ENCODE measurements at places on chromosomes 1 and 21.

DNA sequence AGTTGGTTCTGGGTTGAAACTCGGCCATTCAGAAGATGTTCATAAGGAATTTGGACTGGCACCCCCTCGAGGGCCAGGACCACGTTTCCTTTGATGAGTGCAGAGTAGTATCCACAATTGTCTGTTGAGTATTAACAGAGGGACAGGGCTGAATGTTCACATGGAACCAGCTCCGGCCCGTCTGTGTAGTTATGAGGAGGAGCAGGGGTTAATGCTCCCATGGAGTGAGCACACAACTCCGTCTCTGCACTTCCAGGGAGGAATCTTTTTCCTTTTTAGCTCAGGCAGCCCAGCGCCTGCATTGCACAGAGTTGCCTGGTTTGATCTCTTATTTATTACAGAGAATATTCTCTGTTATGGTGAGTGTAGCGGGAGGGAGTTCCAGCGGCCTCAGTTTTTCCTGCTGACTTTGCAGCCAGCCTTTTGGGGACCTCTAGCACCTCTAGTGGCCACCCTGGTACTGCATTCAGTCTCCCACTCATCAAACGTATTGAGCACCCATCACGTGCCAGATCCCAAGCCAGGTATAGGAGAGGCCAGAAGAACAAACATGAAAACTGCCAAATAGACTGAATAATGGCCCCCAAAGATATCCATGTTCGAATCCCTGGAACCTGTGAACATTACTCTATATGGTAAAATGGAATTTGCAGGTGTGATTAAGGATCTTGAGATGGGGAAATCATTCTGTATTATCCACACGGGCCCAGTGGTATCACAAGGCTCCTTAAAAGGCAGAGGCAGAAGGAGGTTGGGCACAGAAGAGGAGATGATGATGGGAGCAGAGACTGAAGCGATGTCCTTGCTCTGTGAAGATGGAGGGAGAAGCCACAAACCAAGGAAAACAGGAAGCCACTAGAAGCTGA, 167.7 kb upstream of the CSF3R start:
- peak; percentile 44 for DNase-seq

- DNase-seq: no peak
Measured at GRCh38 chr1:43719063-43719462, 11.7 kb downstream of the ST3GAL3 start.

- DNase-seq: no peak
Measured at GRCh38 chr1:166905900-166906299, 29.8 kb upstream of the TADA1 start.

DNA sequence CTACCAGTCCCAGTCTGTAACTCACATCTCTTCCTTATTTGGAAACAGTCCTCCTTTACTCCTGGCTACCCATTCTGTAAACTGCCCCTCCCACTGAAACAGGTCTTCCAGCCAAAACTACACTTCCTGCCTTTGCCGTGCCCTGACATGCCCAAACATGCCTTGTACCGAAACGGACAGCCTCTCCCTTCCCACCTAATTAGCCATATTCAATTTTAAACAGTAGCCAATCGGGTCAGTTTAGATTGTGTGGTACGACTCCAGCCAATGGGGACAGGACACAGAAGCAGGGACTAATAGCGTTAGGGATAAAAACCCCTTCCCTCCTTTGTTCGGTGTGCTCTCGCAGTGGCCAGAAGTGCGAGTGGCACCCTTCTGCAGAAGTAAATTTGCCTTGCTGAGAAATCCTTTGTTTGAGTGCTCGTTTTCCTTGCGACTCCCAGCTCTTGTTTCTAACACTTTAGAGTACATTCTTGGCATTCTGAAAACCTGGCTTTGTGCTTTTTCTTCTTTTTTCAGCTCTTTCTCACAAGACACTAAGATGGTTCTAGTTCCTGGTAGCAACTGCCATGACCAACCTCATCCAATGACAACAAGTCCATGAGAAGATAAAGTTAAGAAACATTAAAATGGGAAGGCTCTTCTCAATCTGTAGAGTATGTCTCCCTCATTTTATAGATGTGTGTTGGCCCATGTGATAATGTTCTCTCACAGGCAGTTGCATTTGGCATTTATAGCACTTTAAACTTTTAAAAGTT, 325.1 kb upstream of the GREM2 start:
- DNase-seq: no peak

- no peak for DNase-seq
Measured at GRCh38 chr1:39332291-39332690, 127.8 kb downstream of the MACF1 start.

DNA sequence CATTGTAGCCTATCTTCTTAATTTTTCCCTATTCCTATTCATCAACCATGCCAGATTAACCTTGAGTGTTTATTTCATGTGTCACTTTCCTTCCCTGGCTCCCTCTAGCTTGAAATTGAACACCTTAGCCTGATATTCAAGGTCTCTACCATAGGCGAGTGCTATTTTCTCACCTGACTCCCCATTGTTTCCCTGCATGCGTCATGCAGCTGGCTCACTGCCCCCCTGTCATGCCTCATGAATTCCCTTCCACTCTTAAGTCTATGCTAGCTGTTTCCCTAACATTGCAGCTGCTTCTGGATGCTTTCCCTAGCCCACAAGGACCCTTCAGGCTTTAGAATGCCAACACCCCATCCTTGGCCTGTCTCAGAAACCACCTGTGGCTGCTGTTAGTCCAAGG, 56.7 kb upstream of the CD1D start:
- DNase-seq: no peak

DNA sequence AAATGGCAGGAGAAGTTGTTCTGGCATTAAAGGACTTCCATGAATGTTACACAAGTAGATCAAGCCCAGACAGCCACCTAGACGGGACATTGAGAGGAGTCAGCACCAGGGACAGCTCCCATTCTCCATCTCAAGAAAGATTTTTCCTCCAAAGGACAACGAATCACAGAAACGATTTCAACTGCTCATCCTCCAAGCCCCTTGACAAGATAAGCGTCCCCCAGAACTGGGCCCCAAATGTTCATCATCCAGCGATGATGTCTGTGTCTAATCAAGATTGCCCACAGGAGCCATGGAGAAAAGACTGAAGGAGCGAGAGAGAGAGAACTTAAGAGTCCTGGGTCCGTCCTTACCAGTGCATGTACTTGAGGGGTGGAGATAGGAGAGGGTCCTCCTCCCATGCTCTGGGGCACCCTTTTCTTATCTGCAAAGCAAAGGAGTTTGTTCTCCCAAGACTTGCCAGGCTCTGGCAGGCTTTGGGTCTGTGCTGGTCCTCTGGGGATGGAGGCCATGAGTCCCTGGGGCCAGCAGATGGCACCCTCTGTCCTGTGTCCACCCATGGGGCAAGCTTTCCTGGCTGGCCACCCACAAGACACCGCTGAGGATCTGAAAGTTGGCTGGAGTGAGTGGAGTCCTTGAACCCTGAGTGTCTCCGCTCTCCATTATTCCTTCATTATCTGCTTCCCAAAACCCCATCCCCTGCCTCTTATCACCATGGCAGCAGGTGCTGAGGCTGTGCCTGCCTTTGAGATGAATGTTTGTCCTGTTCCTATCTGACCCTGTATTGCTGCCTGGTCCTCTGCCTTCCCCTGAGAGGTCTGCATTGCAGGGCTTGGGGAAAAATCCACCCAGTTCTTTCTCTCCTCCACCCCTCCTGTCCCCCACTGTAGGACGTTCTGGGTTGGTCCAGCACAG, 164.6 kb downstream of the ACTL8 start:
- peak; percentile 35 for DNase-seq

GRCh38 chr1:85577419-85578320, 2.9 kb upstream of the CCN1 start:
- DNase-seq: peak; percentile 74

- no peak for DNase-seq
Measured at GRCh38 chr1:17515902-17516301, 23.6 kb upstream of the ARHGEF10L start.

- no peak for DNase-seq
Measured at GRCh38 chr1:212643877-212644276, 35.3 kb downstream of the ATF3 start.

- no peak for DNase-seq
Measured at GRCh38 chr1:230126529-230127104, 59.6 kb downstream of the GALNT2 start.

Data from femur (tissue), 1 donor.